ENCODE measurements at places on chromosomes 13 and 19.
A peak's percentile ranks its signal among the peaks of the same experiment; 100 is the strongest.

- DNase-seq, result peak; percentile 95
Observed at GRCh38 chr19:31232871-31233270, 116.4 kb downstream of the TSHZ3 start.

DNA sequence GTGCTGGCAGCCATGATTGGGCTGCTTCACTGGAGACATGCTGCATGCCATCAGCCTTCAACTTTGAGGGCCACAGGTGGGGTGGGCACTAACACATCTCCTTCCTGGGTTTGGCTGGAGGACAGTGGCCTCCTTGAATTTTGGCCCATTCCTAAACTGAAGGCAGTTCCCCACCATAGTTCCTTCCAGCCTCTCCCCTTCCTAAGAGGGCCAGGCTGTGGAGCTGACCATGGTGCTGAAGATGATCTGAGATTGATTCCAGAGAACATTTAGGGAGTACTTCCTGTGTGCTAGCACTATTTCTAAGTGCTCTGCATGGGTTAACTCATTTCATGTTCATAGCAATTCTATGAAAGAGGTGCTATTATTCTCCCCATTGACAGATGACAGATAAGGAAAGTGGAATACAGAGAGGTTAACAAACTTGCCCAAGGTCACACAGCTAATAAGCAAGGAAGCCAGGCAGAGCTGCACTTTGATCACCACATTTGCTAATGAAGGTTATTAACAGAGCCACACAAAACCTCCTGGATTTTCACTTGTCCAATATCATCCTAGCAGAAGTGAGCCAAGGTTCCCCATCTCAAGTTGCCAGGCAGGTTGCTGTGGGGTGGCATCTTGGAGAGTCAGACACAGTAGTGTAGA is 175.3 kb downstream of the ZIC5 start:
- DNase-seq, result peak; percentile 46

- DNase-seq, result peak; percentile 56
Observed at GRCh38 chr19:3368848-3369336, 2.5 kb downstream of the NFIC start.

DNA sequence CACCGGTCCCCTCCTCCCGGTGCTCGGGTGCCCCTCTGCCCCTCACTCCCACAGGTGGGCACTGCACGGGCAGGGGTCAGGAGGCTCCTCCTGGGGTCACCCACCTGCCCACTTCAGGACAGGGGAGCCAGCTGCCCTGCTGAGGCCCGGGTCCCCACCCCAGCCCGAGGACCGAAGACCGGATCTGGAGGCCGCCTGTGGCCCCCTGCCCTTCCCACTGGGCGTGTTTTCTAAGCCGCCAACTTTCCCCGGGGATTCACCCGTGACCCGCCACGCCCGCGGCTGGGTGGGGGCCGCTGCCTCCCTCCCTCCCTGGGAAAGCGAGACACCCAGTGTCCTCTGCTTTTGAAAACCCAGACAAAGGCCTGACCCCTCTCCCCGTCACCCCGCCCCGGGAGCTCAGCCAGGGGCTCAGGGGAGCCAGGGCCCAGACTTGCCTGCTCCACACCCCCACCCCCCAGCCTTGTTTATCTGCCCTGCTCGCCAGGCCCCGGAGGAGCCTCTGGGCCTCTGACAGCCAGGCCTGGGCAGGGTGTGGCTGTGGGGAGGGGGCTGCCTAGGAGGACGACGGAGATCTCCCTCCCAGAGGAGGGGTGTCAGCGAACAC is 1.3 kb downstream of the PALM start:
- DNase-seq, result no peak

DNA sequence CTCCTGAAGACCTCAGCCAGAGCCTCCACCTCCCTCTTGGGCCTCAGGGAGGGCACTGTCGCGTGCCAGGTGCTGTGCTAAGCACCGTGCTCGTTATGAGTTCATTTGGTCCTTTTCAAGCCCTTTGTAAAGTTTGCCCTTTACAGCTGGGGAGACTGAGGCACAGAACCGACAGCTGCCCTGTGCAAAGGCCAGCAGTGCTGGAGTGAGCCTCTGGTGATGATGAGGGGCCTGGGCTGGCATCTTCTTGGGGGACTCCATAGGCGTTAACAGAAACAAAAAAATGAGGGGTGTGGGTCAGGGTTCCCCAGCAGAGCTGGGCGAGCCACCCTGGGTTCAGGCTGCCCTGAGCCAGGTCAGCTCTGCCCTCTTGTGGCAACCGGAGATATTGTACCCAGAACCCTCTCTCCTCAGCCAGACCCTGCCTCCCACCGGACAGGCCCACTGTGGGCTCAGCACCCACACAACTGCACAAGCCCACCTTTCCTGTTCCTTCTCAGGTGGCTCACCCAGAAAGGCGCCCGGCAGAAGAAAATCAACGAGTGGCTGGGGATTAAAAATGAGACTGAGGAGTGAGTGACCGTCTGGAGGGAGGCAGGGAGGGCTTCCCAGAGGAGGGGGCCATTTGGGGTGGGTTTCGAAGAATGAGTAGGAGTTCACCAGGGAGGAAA is 5.5 kb upstream of the IFI30 start:
- DNase-seq, result peak; percentile 62

- peak; percentile 34 for DNase-seq
Observed at GRCh38 chr13:33560726-33561125, 257.2 kb upstream of the RFC3 start.

- DNase-seq, result no peak
Observed at GRCh38 chr19:3296446-3296845, 69.9 kb upstream of the NFIC start.

DNA sequence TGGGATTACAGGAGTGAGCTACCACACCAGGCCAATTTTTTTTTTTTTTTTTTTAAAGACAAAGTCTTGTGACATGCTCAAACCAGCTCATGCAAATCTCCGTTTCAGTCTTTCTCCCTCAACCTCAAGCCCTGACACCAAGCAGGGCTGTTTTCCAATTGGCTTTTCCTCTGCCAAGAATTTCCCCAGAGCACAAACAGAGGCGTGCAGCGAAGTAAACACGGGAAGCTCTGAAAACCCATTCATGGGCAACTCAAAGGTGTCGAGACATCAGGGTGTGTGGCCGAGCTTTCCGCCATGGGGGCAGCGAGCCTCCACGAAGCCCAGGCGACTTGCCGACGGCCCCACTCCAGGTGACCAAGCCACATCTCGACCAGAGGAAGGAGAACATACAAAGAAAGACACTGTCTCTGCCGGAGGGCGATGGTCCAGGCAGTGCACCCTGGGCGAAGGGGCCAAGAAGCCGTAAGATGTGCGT is 70.0 kb downstream of the INSR start:
- DNase-seq, result peak; percentile 61

All from GM23248 (cell line).